Renal cortical epithelial cell (primary cell): ENCODE measurements at places on chromosomes 4 and X. TPM values are rescaled to one million over a fixed set of nuclear protein-coding genes. Genes with fewer than 3 reads are reported as not detected.

DNA sequence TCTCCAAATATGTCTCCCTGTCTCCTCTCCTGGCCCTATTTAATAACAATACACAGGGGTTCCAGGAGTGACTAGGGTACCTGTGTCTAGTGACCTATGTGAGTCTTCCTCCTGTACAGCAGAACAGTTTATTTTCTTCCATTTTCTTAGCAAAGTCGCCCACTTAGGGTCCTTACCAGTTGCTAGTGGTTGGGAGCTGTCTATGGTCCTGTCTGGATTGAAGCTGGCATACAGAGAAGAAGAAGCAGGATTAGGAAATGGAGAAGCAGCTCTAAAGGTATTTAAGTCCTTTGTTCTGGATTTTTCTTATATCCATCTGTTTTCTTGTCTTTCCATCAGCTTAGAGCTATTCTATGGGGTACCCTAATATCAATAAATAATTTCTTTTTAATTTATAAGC, 587.1 kb upstream of the CPEB2 start:
- DNase-seq = peak; percentile 55

GRCh38 chrX:9102956-9103355, 69.0 kb upstream of the FAM9B start:
- no peak for DNase-seq

RUFY3 gene
- 37.9 and 74.9 TPM in 2 replicates for total RNA-seq

DNA sequence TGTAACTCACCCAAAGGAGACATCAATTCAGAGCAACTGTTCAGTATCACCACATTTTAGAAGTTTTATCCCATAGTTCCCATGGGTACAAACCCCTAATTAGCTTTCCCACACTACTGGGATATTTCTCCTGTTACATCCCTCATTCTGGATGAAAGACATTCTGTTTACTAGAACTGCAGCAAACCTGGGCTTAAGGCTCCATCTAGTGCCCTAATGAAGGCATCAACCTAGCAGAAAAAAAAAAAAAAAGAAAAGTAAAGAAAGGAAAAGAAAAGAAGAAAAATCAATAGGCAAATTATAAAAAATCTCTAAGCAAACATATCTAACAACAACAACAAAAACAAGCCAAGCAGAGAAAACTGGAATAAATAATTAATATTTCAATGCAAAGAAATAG, 133.7 kb upstream of the CPXCR1 start:
- DNase-seq = no peak

DNA sequence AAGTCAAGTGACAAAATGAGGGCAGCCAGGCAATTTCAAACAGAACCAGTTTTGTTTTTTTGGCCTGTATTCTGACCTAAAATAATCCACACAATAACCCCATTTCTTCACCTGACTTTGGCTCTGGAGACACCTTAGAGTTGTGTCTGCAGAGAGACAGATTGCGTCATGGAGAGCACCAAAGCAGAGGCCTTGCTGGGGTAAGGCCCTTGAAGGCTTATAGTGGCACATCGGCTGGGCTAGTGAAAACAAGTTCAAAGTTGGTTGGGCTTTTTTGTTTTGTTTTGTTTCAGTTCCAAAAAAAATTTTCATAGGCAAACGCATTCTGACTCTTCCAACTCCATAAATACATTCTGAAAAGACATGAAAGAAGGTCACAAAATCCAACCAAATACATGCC, 34.4 kb downstream of the PARM1 start:
- DNase-seq = no peak

GRCh38 chr4:167339781-167340180, 105.5 kb upstream of the SPOCK3 start:
- DNase-seq = no peak

GRCh38 chr4:184191267-184191666, 26.4 kb downstream of the ENPP6 start:
- DNase-seq = no peak

DNA sequence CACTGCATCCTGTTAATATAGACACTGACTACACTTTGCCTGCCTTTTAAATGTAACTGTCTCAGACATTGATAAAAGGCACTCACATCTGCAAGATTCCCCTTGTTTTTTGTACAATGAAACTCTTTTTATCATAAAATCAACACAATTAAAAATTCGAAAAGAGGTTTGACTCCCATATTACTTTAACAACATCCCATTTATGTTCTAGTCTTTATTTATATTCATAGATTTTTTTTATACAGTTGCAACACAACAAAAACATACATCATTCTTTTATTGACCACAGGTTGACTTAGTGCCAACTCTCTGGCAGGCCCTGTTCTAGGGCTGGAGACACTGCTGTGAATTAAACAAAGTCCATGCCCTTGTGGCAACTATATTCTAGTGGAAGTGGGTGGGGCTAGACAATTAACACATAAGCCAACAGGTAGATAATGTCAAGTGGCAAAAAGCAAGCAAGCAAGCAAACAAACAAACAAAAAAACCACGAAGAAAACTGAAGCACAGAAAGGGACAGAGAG, 36.8 kb downstream of the ANK2 start:
- no peak for DNase-seq

GRCh38 chr4:163092093-163092492, 74.6 kb downstream of the NAF1 start:
- DNase-seq = no peak

GRCh38 chr4:78556665-78557064, 5.1 kb downstream of the ANXA3 start:
- no peak for DNase-seq

GRCh38 chr4:24114444-24114843, 224.6 kb upstream of the PPARGC1A start:
- peak; percentile 39 for DNase-seq

- DNase-seq = no peak
Observed at GRCh38 chr4:11919316-11919715, 490.6 kb upstream of the HS3ST1 start.

GRCh38 chr4:73193659-73194058, 64.9 kb downstream of the ANKRD17 start:
- no peak for DNase-seq

GRCh38 chr4:177182728-177183127, 126.9 kb upstream of the NEIL3 start:
- DNase-seq = no peak

DNA sequence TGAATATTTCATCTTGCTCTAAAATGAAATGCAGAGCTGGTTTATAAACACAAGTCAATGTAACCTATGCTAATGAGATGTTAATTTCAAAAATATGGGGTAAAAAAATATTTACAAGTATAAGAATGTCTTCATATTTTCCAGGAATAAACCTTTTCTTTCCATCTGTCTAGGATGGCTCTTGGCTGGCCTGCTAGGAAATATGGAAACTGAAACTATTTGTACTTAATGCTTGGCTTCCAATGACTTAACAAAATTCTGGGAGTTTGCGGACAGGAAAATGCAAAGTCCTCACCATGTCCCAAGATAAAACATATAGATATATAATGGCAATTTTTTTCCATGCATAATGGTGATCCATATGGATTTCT, 168.1 kb downstream of the SCFD2 start:
- DNase-seq = no peak

GRCh38 chr4:1027915-1028238, 16.5 kb downstream of the FGFRL1 start:
- DNase-seq = no peak

DNA sequence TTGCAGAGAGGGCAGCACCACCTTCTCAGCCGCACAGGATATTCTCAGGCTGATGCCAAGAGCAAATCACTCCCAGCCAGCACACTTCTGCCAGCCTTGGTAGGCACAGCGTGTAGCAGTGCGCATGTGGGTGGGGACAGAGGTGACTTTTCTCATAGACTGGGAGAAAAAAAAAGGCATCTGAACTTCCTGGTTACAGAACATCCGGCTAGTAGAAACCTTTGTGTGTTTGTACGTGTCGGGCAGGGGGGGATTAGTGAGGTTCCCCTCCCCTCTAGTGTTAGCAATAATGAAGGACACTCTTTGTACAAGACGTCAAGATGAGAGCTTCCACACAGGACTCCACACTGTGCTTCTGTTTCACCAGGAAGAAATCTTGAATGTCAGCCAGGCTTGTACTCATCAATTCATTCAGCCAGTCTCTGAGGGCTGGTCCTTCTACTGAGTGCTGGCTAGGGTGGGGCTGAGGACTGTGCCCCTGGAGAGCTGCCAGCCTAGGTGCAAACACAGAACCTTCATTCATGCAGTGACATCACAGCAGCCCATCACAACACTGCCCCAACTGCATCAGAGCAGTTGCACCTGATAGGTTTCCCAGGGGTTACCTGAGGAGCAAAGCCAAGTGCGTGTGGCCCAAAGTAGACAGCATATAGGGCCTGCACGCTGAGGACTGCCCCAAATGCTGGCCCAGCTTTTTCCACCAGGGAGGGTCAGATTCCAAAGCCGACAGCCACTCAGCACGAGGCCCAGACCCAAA, 34.7 kb downstream of the SLC25A5 start:
- DNase-seq = peak; percentile 28

GLRA3 gene
- total RNA-seq = not detected in 2 replicates

DNA sequence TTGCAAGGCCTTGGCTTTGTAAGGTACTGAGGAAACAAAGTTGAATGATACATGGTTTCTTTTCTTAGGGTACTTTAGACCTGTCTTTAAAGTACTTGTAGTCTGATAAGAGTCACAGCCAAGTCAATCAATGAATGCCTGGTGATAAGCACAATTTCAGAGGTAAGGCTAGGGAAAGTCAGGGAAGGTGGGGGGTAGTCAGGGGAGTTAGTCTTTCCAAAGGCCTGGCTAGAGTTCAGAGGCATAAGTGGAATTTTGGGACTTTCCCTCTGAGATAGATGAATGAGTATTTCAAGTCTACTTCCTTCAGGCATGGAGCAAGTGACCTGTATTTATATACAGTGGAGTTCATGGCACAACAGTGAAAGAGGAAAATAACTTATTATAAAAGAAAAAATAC, 78.3 kb downstream of the SLC4A4 start:
- DNase-seq = peak; percentile 64

GPAT3 gene
- total RNA-seq = 6.7 and 18.9 TPM in 2 replicates

DNA sequence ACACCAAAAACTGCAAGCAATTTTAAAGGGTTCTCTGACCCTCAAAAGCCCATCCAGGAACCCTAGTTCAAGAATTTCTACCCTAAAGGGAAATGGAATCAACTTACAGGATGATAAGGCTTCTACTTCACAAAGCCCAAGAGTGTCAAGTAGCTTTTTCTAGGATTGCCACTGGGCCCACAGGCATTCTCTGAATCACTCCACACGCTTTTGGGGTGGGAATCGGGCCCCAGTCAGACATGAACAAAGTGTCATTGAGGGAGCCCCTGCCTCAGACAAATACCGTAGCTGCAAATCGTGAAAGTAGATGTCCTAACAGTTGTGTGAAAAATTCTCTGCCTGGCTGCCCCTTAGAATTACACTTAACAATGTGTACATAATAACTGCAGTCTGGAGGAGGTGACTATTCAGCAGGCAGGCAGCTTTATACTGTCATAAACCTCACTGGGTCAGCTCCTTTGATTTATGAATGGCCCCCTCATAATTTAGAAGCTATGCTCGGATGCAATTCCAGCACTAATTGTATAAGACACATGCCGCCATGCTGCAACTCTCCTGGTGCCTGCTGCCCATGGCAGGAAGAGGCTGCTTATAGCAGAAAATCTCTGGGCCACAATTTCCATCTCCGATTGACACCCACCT, 36.7 kb downstream of the CHRDL1 start:
- no peak for DNase-seq

GRCh38 chr4:176205299-176205698, 9.9 kb upstream of the SPATA4 start:
- no peak for DNase-seq

DNA sequence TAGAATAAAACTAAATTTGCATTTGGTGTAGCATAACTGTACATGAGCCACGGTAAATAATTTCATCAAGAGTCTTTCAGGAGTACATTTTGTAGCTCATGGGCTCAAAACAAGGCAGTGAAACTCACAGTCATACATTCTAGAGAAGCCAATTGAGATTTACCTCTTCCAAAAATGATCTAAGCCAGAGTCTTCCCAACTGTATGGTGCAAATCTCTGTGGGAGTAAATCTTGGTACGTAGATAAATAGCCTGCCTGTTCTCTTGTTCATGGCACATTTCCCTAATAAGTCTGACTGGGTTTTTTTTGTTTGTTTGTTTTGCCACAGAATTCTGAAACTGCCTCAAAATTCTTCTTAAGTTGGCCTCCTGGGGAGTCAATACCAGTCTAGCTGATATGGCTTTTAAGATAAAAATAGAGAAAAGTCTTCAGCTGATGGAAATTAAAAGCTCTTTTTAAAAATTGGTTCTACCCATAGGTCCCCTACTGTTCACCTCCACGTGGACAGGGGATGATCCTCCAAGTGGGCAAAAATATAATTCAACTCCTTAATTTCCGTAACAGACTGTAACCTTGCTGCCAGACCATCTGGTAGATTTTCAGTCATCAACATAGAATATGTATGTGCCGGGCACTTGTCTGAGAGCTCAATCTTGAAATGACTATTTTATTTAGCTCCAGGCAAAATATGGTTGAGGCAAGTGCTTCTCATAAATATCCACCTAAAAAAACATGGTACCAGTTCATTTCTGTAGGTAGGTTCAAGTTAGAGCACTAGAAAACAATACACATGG, 365.4 kb downstream of the PDHA2 start:
- DNase-seq = no peak

DNA sequence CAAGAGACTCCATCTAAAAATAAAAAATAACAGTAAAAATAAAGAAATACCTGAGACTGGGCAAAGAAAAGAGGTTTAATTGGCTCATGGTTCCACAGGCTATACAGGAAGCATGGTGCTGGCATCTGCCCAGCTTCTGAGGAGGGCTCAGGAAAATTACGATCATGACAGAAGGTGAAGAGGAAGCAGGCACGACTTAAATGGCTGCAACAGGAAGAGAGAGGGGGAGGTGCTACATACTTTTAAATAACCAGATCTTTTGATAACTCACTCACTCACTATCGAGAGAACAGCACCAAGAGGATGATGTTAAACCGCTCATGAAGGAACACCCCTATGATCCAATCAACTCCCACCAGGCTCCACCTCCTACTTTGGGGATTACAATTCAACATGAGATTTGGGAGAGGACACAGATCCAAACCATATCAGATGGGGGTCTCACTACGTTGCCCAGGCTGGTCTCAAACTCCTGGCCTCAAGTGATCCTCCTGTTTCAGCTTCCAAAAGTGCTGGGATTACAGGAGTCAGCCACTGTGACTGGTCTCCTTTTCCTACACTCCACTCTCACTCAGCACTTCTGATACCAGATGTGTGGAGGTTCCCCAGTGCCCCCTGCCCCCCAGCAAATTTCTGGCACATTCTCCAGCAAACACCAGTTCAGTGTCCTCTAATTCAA, 11.9 kb upstream of the ZNF157 start:
- peak; percentile 0 for DNase-seq

GRCh38 chr4:168719725-168720124, 222.9 kb downstream of the PALLD start:
- DNase-seq = no peak

DNA sequence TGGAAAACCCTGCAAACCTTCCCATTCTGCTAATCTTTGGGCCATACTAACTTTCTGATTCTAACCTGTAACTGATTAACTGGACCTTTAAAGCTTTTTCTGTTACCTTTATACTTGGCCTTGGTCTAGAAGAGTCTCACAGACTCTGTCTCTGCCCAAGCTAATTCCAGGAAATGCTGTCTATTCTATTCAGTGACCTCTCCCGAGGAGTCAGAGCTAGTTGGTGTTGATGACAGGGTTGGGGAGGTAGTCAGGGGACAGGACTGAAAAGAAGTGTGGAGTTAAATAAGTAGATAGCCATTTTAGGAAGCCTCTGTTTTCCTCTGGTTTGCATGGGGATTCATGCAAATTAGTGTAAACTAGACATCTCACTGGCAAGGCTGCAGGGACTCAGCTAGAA, 429.5 kb downstream of the GRID2 start:
- no peak for DNase-seq
